ENCODE measurements at places on chromosomes 3 and 15.
A peak's percentile ranks its signal among the peaks of the same experiment; 100 is the strongest.

GRCh38 chr3:4224331-4224730 lies 78.8 kb upstream of the SETMAR start:
- no peak for DNase-seq

DNA sequence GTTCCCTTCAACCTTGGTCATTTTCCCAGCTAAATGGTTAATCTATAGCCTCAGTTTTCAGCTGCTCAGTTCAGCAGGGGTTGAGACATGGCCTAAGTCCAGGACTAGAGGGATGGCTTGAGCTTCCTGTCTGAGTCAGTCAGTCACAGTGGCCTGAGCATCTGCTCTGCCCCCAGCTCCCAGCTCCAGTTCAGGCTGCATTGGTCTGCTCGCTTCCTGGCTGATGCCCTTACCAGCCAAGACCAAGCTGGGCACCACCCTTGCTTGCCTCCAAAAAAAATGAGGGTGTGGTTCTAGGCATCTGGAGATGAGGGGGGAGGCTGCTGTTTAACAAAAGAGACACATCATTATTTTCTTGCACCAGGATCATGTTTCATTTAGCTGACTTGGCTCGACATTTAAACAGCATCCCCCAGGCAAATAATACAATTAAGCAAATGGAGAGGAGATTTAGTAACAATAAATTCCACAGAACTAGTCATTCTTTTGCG lies 70.7 kb downstream of the WNT5A start:
- DNase-seq, result peak; percentile 73

- DNase-seq, result peak; percentile 63
Observed at GRCh38 chr3:62876064-62876463, 848 bp upstream of the CADPS start.

DNA sequence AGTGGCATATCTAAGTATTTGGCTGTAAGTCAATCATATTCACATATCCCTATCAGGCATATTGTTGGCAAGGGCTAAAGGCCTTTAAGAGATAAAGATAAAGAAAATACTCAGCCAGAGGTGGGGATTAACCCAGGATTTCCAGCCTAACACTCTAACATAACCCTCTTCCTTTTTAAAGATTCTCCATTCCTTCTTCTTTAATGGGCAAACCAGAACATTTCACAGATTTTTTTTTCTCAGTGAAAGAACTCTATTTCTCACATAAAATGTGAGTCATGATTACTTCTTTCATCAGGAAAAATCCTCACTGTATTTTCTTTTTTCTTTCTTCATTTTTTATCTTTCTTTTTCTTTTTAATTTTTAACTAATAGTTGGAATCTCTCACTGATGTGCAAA lies 200.4 kb downstream of the NR1D2 start:
- DNase-seq, result no peak

DNA sequence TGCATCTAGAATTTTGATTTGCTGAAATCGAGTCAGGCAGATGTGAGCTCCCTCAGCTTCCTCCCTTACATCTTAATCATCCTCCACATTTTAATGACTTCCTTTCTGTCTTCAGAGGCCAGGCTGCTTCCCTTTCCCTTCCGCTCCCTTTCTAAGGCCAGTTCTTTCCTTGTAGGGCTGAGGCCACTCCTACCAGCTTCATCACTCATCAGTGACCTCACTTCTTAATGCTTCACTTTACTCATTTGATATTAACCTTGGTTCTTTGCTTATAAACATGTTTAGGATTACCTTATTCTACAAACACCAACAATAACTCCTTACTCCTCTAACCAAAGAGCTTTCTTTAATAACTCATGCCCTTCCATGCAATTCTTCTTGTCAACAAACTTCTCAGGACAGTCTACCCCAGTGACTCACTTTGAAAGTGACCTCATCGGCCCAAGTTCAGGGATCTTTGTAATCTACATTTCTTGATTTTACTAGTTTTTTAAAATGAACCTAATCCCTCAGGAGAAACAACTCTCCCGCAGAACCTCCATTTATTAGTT lies 23.9 kb downstream of the ILDR1 start:
- DNase-seq, result no peak

GRCh38 chr15:75644376-75644775 lies 3.3 kb upstream of the SNX33 start:
- no peak for DNase-seq
